Activated CD4-positive, CD25-positive, alpha-beta regulatory T cell treated with anti-CD3 and anti-CD28 coated beads, Interleukin-2, amount 50 U/mL, for 72 hours (primary cell): ENCODE measurements at places on chromosomes 5 and 9.

DNA sequence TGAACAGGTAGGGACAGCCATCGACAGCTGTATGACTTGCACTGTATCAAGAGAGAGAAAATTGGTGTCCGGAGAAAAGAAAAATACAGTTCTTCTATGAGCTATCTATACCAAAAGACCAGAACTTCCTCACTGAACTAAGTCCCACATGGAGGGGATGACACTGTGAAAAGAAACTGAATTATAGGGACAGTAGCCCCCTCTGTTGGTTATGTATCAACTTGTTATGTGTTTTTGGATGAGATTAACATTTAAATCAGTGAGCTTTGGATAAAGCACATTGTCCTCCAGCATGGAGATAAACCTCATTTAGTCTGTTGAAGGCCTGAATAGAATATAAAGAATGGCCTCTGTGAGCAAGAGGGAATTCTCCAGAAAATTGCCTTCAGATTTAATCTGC, 176.6 kb upstream of the SH3GL2 start:
- no peak for DNase-seq

DNA sequence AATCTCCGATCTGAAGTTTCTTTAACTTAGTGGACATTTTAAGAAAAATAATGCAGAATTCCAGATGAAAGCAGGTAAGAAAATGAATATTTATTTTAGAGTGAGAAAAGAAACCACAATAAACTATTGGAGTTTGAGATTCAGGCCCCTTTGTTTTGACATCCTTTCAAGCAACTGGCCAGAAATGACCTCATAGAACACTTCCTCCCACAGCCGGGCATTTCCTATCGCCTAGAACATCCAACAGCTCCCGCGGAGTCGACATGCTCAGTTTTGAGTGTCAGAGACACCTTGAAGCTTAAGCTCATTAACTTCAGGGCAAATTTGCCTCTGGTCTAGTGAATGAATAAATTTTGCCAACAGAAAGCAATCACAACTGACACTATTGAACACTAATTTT, 369.2 kb downstream of the TLE4 start:
- no peak for DNase-seq

- no peak for DNase-seq
These were observed 82.5 kb downstream of the PSD2 start for GRCh38 chr5:139878093-139878492.

- no peak for DNase-seq
These were observed 12.4 kb downstream of the RLN2 start for GRCh38 chr9:5292141-5292540.

GRCh38 chr5:134567641-134568336, 42.3 kb downstream of the JADE2 start:
- DNase-seq, result no peak

- no peak for DNase-seq
These were observed 251.9 kb downstream of the EBF1 start for GRCh38 chr5:158847772-158848171.

- peak; percentile 32 for DNase-seq
These were observed 40.0 kb downstream of the CPLANE1 start for GRCh38 chr5:37208883-37209797.

DNA sequence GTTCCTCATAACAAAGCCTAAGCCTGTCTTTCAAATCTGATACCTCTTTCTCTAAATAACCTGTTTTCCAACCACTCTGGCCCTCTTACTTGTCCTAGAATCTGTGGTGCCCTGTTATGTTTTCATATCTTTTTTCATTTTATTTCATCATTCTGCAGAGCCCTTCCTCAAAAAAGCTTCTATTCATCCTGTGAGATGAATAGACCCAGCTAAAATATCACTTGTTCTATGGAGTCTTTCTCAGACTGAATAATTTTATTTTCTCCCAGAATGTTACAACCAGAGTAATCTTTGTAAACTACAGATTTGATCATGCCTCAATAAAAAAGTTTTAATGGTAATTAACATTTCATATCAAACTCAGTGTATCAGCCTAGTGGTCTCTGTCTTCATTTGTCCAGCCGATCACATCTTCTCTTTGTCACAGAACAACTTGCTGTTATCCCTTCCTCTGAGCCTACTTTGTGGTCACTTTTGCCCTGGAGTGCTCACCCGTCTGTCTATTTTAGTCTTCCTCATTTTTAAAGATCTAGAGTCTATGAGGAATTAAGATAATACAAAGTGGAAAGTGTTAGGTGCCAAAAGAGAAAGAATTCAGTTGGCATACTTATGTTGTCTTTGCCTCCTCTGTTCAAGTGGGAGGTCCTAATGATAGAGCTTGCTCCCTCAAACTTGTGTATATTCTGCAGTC, 77.8 kb downstream of the ZCCHC7 start:
- DNase-seq, result no peak

- DNase-seq, result no peak
These were observed 36.3 kb downstream of the ITGA2 start for GRCh38 chr5:53025487-53025886.

DNA sequence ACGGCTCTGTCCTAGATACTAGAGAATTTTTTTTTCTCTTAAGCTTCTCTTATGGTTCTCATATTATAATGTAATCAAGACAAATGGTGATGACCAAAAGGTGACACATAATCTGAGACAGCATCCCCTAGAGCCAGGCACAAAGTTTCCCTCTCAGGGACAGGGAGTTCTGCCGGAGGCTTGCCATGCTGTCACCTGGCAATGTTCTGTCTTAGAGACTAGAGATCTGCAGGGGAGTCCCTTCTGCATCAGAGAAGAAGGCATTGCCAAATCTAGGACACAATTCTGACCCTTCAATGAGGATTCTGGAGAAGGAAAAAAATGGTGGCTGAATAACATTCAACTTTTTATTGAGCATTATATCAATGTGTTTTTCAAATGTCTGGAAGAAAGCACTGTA, 261.2 kb upstream of the TRPC7 start:
- no peak for DNase-seq

DNA sequence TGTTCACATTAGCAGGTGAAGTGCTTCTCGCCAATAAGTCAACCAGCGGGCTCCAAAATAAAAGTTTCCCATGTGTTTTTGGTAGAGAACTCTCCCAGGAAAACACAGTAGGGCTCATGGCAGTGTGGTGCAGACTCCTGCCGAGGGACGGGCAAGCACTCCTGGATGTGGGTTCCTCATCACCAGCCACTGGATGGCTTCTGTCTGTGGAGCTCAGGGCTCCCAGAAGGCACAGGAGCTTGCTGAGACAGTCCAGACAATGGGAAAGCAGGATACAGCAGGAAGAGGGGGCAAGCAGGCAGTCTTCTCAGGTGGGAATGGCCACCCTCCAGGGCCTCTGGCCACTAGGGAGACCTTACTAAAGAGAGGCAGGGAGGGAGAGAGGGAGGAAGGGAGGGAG, 142.4 kb downstream of the HSD17B3 start:
- no peak for DNase-seq

DNA sequence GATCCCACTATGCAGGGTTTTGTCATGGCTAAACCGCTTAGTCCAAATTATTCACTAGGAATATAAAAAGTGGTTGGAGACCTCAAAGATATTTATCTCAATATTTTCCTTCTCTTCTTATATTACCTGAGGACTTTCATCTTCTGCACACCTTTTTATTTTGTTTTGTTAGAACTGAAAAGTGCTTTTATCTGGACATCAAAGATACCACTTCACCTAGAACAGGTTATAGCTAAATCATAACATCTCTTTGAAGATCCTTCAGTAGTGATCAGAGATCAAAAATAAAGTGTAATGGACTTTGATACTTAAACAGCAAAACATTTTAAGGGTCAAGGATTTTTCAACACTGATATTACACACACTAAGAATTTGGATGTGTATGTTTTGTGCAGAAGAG, 160.2 kb downstream of the MCTP1 start:
- DNase-seq, result no peak

- no peak for DNase-seq
These were observed 42.3 kb upstream of the TARS1 start for GRCh38 chr5:33398501-33398900.

- DNase-seq, result no peak
These were observed 15.3 kb downstream of the MYMK start for GRCh38 chr9:133509179-133510083.

DNA sequence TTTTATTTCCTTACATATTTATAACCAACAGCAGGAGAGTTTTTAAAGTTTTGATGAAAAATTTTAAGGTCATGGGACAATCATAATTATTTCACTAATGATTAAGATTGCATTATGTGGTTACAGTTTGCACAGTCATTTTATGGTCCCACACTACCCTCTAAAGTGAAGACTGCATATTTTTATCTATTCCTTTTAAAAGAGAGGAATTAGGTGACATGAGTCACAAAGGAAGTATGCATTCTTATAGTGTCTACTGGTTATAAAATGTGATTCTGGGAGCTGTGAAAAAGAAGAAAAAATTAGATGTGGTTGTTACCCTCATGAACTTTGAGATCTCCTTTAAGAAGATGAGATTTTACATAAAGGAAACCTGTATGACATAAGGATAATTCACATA, 87.9 kb upstream of the GRIA1 start:
- DNase-seq, result no peak

GRCh38 chr5:87405472-87406155, 7.1 kb downstream of the CCNH start:
- no peak for DNase-seq

DNA sequence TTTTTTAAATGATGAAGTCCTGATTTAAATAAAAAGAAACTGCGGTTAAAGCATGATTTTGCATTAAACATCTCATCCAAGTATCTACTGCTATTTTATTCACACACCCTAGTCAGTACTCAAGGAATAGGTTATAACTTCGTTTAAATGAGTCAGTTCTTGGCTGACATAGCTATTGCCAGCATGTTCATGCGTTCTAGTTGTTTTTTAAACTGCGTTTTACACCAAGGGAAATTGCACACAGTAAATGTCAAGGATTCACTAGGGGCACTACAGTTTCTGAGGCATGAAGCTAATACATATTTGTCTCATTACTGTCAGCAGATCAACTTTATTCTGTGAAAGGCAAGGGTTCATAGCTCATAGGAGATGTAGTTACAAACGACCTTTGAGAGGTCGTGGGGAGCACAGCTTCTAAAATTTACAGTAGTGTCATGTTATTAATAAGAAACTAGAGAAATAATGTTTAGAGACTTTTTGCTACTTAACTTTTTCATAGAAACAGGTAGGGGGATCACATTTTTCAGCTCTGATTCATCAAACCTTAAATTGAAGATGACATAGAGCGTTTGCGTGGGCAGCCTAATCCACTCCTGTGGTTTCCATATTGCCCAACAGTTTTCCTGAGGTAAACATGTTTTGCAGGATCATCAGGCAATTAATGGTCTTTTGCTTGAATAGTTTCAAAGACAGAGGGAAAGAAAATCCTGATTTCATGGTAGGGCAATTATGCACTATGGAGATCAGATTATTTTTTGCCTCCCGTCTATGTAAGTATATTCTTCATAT, 2222.7 kb upstream of the WWC1 start:
- no peak for DNase-seq

GRCh38 chr5:36573438-36573837, 33.0 kb upstream of the SLC1A3 start:
- no peak for DNase-seq

- DNase-seq, result no peak
These were observed 17.7 kb downstream of the ANGPTL2 start for GRCh38 chr9:127104581-127105311.

DNA sequence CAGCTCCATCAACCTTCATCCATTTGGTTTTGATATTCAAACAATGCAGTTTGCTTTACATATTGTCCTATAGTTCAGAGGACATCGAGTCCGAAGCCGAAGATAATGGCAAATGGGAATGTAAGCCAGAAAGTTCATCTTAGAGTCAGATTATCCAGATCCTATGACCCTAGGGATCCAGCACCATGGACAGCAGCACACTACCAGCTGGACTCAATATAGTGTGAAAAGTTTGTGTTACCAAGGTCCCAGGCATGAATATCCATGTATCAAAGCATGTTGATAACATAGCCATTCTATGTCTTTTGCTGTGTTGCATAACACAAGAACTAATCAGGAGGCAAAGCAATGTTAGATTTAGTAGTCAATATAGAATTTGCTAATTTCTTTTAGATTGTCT, 46.3 kb downstream of the FSTL4 start:
- DNase-seq, result no peak
